ENCODE measurements at places on chromosomes 16 and 17.

- no peak for DNase-seq
Measured at GRCh38 chr16:11639925-11640899, 28.0 kb upstream of the SNN start.

- no peak for DNase-seq
Measured at GRCh38 chr17:81335773-81336157, 40.7 kb upstream of the SLC38A10 start.

DNA sequence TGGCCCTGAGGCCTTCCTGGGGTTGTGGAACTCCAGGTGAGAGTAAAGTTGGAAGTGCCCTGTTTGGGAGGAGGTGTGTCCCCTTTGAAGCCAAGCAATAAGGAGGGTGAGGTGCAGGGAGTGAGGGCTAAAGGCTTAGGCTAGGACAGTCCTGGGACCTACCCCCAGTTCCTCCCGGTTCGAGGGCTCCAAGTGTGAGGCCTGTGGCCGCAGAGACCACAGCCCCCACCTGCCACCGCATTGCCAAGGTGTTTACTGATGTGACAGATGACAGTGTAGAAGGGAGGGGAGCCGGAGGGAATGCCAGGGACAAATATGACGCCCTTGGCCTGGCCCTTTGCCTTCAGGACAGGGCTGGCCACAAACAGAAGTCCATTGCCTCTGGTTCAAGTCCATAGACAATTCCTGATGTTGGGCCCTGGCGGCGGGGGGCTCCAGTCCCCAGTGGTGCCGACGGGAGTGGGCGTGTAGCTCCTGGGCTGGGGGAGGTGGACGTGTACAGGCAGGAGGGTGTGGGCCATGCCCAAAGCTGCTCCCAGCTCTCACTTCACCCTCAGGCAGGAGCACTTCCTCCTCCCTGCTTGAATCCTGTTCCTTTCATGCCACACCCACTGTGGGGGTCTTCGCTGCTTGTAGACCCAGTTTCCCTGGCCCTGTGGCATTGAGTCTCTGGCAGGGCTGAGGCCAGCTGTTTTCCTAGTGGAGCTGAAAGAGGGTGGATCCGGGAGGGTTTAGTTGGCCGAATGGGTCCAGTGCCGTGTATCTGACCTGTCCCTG lies 3.2 kb downstream of the ADORA2B start:
- no peak for DNase-seq

- DNase-seq, result no peak
Measured at GRCh38 chr17:49358641-49359247, 3.3 kb downstream of the ZNF652 start.

- no peak for DNase-seq
Measured at GRCh38 chr17:49748223-49748622, 15.7 kb downstream of the FAM117A start.

GRCh38 chr17:20026960-20027359 lies 17.8 kb downstream of the SPECC1 start:
- DNase-seq, result no peak

DNA sequence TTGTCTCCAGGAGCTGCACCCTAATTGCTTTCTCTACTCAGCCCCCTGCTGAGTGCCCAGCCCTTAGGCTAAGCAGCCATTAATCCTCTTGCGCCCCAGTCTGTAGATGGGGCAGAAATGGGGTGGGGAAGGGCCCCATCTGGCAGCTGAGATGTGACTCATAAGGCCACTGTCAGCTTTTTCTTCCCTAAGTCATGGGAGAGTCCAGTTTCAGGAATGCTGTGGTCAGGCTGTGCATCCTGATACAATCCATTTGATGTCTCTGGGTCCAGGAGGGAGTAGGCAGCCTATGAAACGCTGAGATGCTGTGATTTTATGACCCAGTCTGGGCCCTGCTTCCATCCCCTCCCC lies 12.3 kb downstream of the PLXDC1 start:
- DNase-seq, result no peak

All from WTC11 (cell line).